ENCODE measurements at places on chromosomes 5 and 9.

- peak; percentile 52 for DNase-seq
Measured at GRCh38 chr9:104247899-104248460, 153.9 kb downstream of the SMC2 start.

DNA sequence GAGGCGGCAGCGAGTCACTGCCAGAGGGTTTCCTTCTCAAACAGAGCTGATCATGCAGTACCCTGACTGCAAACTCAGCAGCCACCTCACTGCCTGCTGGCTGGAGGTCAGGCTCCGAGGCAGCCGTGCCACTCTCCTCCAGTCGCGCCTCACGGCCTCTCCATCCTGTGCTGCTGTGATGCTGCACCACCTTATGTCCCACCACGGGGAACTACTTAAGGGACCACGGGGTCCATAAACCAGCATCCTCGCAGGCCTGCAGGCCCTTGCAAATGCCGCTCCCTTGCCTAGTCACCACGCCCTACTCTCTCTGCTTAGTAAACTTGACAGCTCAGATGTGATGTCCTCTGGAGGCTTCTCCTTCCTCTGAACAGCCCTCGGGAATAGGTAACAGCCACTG lies 99.2 kb downstream of the CRB2 start:
- no peak for DNase-seq

DNA sequence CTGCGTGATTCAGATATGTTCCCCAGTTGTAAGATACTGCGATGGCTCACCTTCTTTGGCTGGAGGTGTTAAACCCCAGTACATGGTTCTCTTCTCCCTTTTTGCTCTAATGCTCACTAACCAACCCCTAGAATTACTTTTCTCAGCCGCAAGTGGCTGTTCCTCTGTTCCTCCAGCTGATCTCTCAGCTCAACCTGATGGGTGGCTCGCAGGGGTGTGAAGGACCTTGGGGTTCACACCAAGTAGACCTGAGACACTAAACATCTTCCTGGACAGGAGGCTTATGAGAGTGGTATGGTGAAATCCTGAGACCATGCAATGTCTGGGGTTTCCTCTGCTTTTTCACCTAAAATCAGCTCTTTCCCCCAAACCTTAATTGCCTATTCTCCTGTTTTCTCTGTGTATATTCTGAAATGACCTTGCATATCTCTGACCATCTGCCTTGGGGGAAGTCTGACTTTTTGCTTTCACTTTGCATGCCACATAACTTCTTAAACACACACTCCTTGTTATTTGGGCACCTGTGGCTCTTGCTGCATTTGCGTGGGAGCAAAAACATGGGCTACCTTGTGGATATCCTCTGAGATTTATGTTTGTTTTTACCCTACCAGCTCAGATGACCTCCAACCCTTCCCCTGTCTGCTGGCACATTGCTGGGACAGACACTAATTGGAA lies 15.9 kb upstream of the IFNA14 start:
- DNase-seq = no peak

DNA sequence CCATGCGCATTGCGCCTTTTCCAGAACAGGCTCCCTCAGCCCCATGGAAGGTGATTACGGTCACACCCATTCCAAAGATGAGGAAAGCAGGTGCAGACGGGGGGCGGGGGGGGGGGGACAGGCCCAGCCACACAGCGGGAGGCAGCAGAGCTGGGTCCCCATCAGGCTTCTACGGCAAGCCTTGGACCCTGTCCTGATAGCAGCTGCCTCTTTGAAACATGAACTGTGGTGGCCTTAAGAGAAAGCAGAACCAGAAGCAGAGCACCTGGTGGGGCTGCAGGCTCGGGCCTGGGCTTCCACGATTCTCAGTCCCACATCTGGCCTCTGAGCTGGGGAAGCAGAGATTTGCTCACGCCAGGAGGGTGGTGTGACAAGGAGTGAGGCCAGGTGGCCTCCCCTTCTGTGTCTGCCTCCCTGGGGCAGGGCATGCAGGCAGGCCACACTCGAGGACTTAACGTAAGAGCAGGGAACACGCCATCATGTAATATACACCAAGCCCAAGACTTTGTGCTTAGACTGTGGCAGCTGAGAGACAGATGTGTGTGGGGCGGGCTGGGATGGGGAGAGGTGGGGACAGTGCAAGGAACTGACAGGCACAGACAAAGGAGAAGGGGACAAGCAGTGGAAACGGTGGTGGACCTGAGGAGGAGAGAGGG lies 14.2 kb upstream of the PHYKPL start:
- DNase-seq = no peak

DNA sequence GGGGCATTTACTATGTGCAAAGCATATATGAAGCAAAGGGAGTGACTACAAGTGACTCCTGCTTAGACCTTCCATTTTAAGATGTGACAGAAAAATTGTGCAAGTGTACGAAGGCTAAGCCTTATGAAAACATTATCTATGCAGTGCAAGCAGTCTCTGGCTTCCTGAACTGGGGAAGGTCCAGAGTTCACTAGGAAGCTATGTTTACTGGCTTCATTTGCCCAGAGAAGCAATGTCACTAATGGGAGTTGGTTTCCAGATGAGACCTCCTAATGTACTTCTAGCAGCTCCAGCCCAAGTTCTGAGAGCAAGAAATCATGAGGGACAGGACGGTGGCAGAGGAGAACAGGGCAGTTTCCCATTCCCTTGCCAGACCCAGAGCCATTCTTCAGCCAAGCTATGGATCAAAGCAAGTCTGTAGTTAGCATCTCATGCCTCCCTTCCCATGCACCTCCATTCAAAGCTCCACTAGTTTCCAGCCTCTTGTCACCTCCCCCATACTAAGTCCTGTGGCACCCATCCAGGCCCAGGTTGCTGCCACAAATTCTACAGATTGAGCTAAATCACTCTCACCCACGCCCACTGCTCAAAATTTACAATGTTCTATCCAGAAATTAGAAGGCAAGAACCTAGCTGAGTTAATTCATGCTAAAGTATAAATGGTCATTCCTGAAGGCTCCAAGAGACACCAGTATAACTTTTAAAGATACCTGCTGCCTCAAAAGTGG lies 21.8 kb downstream of the MCTP1 start:
- no peak for DNase-seq

GRCh38 chr5:124736082-124736804 lies 10.2 kb downstream of the ZNF608 start:
- no peak for DNase-seq

Data from cardiac fibroblast (primary cell).